Endodermal cell (in vitro differentiated cells): ENCODE measurements at places on chromosomes 5 and 9. TPM values are rescaled to one million over a fixed set of nuclear protein-coding genes. Genes with fewer than 3 reads are reported as not detected.

The BAAT gene
- not detected in 3 replicates for total RNA-seq

The GPX8 gene
- total RNA-seq, result 45.0 to 68.9 TPM (median 64.8 TPM) in 3 replicates

The GDA gene
- 1.2 to 2.5 TPM (median 1.7 TPM) in 3 replicates for total RNA-seq

The SMIM33 gene
- not detected in 3 replicates for total RNA-seq

The AK8 gene
- 1.7 to 2.6 TPM (median 2.0 TPM) in 3 replicates for total RNA-seq

The KIF24 gene
- 6.4 and 7.7 TPM in 2 replicates for total RNA-seq

The CTNND2 gene
- total RNA-seq, result 6.4 and 6.5 TPM in 2 replicates

The MYO10 gene
- total RNA-seq, result 29.3 to 44.0 TPM (median 40.0 TPM) in 3 replicates

The PCDHGA12 gene
- total RNA-seq, result 1.8 and 4.1 TPM in 2 replicates

The C9orf153 gene
- 0.51 to 0.99 TPM (median 0.53 TPM) in 3 replicates for total RNA-seq

The CTSL gene
- total RNA-seq, result 100 to 131 TPM (median 128 TPM) in 3 replicates

The ORM2 gene
- 0.56 and 0.59 TPM in 2 replicates for total RNA-seq

The YIPF5 gene
- total RNA-seq, result 50.7 to 71.1 TPM (median 54.0 TPM) in 3 replicates

The FBN2 gene
- 94.1 to 215 TPM (median 212 TPM) in 3 replicates for total RNA-seq

The ASTN2 gene
- total RNA-seq, result 9.3 to 10.6 TPM (median 10.4 TPM) in 3 replicates

The ANKRD20A1 gene
- total RNA-seq, result 1.9 and 3.4 TPM in 2 replicates

The INSL4 gene
- total RNA-seq, result not detected in 2 replicates

The PRUNE2 gene
- 4.1 to 5.8 TPM (median 4.4 TPM) in 3 replicates for total RNA-seq

The CDC14B gene
- total RNA-seq, result 41.6 and 48.3 TPM in 2 replicates
